Pons (tissue), 1 donor: ENCODE measurements at places on chromosomes 16 and 17.

GRCh38 chr16:53091466-53092211 lies 36.8 kb downstream of the CHD9 start:
- DNase-seq, result peak; percentile 99

GRCh38 chr16:30488764-30489605 lies 16.4 kb downstream of the ITGAL start:
- DNase-seq, result peak; percentile 16

DNA sequence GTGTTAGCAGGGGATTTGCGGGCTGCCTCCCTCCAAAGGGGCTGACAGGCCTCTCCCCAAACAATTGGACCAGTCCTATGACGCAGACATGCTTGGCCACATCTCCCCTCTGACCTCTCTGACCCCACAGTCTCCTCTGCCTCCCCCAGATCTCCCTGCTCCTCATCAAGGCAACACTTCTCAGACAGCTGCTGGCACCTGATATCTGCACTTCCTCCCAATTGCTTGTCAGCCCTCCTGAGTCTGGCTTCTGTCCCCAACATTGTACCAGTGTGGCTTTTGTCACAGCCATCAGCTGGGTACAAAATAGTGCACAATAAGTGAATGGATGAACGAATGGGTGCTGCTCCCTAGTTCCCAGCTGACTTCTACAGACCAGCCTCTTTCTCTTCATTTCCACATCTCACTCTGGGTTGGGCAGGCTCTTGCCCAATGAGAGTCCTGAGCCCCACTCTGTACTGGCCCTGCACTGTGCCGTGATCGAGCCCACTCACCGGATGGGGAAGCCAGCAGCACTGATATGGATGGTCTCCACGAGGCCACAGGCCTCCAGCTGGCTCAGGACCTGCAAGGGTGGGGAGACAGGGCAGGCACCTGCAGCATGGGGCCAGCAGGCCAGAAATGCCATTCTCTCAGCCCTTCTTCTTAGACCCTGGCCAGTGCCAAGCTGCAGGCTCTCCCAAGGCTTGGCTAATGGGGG lies 17.1 kb downstream of the ZNHIT3 start:
- DNase-seq, result no peak

DNA sequence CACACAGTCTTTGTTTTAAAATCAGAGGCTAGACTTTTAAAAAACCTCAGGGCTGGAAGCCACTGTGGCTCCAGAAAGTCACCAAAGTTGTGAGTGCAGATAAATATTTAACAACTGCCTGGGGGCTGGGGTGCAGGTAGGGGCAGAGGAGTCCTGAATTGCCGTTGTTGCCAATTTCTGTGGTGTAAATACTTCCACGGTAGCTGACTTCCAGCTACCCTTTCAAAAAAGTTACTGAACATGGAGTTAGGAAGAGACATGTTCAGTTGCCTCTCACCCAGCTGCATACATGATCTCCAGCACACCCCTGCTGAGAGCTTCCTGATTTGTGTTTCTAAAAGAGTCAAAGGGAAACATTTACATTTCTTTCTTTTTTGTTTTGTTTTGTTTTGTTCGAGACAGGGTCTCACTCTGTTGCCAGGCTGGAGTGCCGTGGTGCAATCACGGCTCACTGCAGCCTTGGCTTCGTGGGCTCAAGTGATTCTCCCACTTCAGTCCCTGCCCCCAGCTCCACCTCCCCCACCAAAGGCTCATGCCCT lies 58.7 kb downstream of the PLXDC1 start:
- DNase-seq, result no peak

- DNase-seq, result no peak
These were observed 127.5 kb upstream of the SOX9 start for GRCh38 chr17:71993363-71993762.

- DNase-seq, result no peak
These were observed 45.4 kb upstream of the ACSF3 start for GRCh38 chr16:89048090-89048725.

- peak; percentile 4 for DNase-seq
These were observed 74.2 kb upstream of the DNAJA2 start for GRCh38 chr16:47047524-47048203.

DNA sequence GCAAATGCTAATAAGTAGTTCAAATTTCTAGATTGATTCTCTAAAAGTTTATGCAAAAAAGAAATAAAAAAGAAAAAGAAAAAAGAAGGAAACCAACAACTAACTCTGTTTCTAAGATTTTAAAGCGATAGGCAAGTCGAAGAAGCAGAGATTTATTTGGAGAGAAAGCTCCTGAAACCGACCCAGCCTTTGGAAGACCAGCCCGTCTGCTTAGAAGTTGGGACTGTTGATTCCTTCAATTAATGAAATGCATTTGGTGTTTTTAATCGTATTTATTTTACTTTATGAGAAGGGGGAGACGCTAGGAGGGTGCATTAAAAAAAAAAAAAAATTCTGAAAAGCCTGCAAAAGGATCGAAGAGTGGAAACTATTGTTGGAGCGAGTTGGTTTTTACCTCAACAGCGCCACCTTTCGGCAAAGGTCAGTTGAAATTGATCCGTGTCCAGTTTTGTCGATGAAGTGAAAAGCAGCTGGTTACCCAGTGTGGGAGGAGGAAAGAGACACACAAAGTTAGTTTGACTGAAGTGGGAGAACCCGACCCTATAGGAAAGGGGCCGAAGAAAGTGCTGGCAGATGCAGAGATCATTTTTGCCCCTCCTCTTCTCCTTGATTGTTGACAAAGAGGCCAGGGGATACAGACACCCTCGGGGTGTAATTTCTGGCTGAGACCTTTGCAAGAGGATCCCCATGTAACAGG lies 1.5 kb upstream of the MAF start:
- peak; percentile 92 for DNase-seq

DNA sequence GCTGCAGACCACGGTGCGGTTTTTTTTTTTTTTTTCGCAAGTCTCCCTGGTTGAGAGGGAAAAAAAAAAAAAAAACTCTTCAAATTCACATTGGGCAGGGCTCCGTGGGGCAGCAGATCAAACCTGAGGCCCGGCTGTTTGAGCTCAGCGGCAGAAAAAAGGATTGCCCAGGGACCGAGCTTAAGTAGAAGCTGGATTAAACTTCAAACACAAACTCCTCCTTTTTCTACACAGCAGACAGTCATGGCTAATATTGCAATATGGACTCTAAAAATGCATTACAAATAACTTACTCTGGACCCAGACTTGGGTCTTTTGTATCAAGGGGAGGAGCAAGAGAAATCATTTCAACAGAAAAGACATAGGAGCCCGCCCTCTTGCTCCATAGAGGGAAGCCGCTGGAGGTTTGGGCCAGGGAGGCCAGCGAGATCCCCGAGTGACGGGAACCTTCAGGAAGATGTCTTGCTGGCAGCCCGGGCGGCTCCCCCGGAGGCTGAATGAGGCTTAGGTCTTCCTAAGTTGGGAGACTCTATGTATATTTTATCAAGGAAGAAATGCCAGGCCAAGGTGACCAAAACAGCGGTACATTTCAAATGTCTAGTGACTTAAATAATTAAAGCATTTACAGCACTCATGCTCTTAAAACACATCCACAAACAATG lies 167.7 kb downstream of the ZNF423 start:
- no peak for DNase-seq

DNA sequence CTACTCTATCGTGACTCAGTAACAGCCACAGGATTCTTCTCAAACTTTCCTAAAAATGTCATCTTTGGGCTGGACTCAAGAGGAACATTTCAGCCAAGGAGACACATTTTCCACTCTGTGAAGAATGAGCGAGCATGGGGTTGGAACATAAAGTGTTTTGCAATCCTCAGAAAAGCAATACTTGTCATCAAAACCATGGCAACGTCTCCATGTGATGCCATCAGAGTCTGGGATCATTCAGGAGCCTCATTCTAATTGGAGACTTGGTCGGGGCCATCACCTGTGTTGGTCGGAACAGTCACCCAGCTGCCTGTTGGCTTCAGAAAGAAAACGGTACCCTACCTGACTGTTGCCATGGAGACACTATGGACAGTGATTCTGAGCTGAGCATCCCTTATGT lies 25.5 kb downstream of the MYOCD start:
- DNase-seq, result no peak

DNA sequence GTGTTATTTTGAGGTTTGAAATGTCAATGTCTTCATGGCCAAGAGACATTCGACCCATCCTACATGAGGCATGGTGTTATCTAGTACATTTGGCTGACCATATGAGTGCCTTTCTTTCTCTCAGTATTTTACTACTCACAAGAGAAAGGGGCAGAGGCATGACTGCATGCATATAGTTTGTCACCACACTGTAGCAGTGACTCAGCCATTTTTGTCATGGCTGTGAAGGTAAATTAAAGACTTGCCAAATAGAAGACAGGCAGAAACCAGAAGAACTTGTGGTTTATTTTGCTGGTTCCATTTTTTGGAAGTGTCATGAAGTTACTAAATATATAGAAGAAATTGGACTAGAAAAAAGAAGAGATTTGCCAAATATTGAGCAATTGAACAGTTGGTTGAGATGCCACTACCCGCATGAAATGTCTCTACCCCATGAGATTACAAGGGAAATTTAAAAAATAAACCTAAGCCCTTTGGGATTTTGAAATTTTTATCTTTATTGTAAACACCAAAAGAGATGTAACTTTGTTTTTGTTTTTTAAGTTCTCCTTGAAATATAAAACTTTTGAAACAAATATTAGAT lies 170.3 kb downstream of the CHD9 start:
- DNase-seq, result no peak

GRCh38 chr16:86680661-86681030 lies 102.3 kb downstream of the FOXL1 start:
- DNase-seq, result no peak

GRCh38 chr16:85537795-85538401 lies 75.2 kb upstream of the GSE1 start:
- DNase-seq, result no peak

DNA sequence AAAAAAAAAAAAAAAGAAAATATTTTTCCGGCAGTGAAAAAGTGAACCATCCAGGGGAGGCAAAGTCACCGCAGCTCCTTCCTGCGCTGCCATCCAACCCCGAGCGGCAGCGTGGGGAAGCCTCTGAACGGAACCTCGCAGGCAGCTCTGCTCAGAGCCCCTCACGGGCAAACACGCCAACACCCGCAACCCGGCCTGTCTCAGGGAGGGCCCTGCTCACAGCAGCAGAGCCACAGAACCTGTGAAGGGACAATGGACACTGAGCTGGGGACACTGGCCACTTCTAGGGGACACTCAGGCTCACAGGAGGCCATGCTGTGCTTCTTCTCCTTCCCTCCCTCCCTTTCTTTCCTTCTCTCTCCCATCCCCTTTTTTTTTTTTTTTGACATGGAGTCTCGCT lies 21.4 kb upstream of the APRT start:
- no peak for DNase-seq

- no peak for DNase-seq
These were observed 73.3 kb upstream of the CNEP1R1 start for GRCh38 chr16:49951574-49952195.

GRCh38 chr16:55031481-55031880 lies 100.8 kb downstream of the IRX5 start:
- DNase-seq, result no peak

DNA sequence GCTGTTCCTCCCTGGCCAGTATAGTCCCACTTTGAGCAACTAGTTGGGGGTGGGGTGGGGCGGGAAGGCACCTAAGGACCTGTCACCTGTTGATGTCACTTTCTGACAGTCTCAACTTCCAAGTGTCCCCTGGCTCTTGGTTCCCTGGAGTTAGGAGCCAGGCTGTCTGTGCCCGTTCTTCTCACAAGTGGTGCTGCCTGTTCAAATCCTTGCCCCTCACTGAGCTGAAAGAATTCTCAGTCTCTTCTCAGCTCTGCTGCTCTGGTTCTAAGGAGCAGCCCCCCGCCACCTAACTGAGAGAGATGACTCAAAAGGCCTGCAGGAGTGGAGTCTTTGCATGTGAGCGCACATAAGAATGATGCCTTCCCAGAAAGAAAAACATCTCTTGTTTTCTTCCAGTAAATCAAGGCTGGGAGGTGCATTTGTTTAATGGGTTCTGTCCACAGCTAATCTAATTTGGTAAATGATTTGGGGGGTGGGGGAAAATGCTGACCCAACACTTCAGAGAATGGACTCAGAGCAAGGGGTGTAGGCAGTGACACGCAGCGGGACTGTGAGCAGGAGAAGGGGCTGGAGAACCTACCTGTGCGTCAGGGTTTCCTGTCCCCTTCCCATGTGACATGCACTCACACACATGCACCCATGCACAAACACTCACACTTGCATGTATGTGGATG lies 78.2 kb upstream of the NLRP1 start:
- no peak for DNase-seq

GRCh38 chr16:88045820-88046303 lies 94.6 kb downstream of the BANP start:
- DNase-seq, result no peak

- no peak for DNase-seq
These were observed 25.1 kb upstream of the CDH15 start for GRCh38 chr16:89146211-89147005.

GRCh38 chr17:81405411-81405872 lies 10.2 kb downstream of the BAHCC1 start:
- DNase-seq, result no peak

DNA sequence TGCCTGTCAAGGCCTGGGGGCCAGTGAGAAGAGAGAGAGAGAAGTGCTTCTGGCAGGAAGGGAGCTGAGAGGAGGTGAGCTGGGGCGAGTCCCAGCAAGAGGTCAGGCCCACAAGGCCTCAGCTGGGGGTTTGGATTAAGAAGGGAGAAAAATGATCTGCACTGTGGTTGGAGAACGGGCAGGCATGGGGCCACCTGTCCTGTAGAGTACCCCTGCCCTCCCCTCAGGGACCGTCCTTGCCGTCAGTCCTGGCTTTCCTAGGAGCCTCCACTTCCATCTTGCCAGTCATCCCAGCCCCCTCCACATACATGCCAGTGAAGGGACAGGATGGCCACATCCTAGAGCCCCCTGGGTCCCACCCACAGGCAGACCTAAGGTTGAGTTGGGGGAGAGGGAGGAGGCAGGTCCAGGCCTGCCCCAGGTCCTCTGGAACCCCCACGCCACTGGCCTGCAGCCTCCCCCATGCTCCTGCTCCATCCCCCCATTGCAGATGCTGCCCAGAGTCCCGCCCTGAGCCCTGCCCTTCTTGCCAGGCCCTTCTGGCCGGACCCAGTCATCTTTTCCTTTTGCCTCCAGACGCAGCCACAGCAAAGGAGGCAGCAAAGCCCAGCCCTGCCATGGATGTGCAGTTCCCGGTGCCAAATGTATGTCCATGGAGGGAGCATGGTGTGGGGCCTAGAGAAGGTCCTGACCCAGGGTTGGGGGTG lies 18.9 kb downstream of the KATNB1 start:
- DNase-seq, result no peak

- DNase-seq, result peak; percentile 66
These were observed 69.4 kb downstream of the NTN1 start for GRCh38 chr17:9090641-9091096.

DNA sequence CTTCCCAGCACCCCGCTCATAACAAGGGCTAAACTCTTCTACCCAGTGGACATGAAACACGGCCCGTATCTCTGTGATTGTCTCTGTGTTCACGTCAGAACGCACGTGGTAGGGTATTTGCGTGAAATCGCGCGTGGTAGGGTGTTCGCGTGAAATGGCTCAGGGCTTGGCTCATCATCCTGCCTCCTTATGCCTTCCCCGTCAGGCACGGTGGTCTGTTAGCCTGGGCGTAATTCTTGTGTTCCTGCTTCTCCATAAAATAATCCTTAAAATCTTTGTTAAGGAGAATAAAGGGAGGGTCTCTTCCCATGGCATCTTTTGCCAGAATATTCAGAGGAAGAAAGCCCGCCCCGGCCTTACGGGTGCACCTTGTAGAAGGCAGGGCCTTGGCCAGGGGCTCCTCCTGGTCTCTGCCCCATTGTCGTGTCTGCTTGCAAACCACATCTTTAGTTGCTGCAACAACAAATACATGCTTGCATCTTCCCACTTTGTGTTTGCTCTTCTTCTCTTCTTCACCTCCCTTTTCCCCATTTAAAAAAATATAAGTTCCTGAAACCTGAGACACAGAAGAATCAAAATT lies 116.7 kb upstream of the CHMP6 start:
- no peak for DNase-seq

- DNase-seq, result no peak
These were observed 100.7 kb downstream of the LYRM1 start for GRCh38 chr16:21001262-21001661.
